ENCODE measurements at places on chromosomes 16 and 17.

DNA sequence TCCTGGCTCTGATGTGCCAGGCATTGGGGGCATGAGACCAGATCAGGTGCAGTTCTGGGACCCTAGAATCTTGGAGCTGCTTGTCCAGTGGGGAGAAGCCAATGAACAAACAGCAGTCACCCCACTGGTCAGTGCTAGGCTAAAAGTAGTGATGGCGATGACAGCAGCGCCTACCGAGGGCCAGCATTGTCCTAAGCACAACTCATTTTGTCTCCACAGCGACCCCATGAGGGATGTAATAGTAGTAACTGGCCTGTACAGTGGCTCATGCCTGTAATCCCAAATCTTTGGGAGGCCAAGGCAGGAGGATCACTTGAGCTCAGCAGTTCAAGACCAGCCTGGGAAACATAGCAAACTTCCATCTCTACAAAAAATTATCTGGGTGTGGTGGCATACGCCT lies 6.2 kb downstream of the SMCR8 start:
- no peak overlapping the region for H3K4me3 ChIP-seq
- no peaks in the 10 kb centered on the region for H3K27me3 ChIP-seq
- DNase-seq: no peak
- H3K36me3 ChIP-seq: peaks cover 64% of the 10 kb centered on the region
- H3K27ac ChIP-seq: no peak overlapping the region

DNA sequence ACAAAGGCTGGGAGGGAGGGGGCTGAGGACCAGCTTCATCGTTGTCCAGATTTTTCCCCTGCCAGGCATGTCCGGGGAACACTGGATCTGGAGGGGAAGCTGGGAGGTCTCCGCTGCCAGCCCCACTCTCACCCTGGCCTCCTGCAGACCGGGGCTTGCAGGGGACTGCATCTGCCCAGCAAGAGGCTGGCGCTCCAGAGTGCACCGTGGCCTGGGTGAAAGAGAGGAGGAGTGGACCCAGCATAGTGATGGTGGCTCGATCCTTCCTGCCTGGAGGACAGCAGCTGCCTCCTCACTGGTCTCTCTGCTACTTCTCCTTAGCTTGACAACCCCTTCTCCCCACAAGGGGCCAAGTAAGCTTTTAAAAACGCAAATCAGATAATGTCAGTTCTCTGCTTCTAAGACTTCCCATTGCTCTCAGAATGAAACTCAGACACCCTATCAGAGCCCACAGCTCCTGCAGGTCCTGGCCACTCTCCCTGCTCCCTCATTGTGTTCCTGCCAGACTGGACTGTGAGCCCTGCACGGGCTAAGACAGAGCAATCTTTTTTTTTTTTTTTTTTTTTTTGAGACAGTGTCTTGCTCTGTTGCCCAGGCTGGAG lies 15.0 kb downstream of the CPNE2 start:
- no peak overlapping the region for H3K4me3 ChIP-seq
- peaks cover 5% of the 10 kb centered on the region for H3K36me3 ChIP-seq
- H3K4me1 ChIP-seq: peaks cover 17% of the 10 kb centered on the region

GRCh38 chr17:74579900-74580299 lies 12.2 kb downstream of the CD300LD start:
- no peak overlapping the region for H3K4me3 ChIP-seq
- peaks cover 5% of the 10 kb centered on the region for H3K4me1 ChIP-seq

DNA sequence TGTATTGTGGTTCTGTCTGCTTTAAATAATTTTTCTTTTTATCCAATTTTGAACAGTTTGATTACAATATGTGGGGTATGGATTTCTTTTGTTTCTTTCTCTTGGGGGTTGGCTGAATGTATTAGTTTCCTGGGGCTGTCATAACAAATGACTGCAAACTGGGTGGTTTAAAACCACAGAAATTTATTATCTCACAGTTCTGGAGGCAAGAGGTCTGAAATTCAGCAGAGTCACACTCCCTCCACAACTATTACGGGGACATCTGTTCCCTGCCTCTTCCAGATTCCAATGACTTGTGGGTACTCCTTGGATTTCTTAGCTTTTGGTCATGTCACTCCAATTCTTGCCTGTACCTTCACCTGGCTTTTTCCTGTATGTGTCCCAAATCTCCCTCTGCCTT lies 23.7 kb downstream of the COX11 start:
- no peak overlapping the region for H3K27ac ChIP-seq
- H3K36me3 ChIP-seq: peaks cover 70% of the 10 kb centered on the region
- peaks cover 14% of the 10 kb centered on the region for H3K4me1 ChIP-seq
- H3K4me3 ChIP-seq: no peak overlapping the region
- no peak for DNase-seq
- H3K27me3 ChIP-seq: no peaks in the 10 kb centered on the region

- H3K36me3 ChIP-seq: no peaks in the 10 kb centered on the region
- H3K27ac ChIP-seq: peak overlapping the region; percentile 69
- H3K27me3 ChIP-seq: no peaks in the 10 kb centered on the region
- H3K4me1 ChIP-seq: peaks cover 15% of the 10 kb centered on the region
- peak; percentile 92 for DNase-seq
Observed at GRCh38 chr17:65785109-65785508, 223.7 kb upstream of the AXIN2 start.

- H3K4me3 ChIP-seq: no peak overlapping the region
- H3K27me3 ChIP-seq: no peaks in the 10 kb centered on the region
- H3K4me1 ChIP-seq: no peaks in the 10 kb centered on the region
- no peaks in the 10 kb centered on the region for H3K36me3 ChIP-seq
Observed at GRCh38 chr16:88888461-88889387, 22.3 kb upstream of the PABPN1L start.

DNA sequence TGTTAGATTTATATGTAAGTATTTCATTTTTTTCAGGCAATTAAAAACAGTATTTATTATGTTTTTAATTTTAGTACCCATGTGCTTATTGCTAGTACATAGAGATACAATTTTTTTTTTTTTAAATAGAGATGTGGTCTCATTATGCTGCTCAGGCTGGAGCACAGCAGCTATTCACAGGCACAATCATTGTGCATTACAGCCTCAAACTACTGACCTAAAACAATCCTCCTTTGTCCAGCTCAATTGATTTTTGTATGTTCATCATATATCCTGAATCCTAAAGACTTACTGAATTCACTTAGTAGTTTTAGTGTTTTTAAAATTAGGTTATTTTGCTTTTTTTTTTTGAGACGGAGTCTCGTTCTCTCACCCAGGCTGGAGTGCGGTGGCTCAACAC lies 26.3 kb downstream of the SPECC1 start:
- H3K27ac ChIP-seq: no peak overlapping the region
- peaks cover 13% of the 10 kb centered on the region for H3K27me3 ChIP-seq
- no peaks in the 10 kb centered on the region for H3K4me1 ChIP-seq
- no peak overlapping the region for H3K4me3 ChIP-seq

DNA sequence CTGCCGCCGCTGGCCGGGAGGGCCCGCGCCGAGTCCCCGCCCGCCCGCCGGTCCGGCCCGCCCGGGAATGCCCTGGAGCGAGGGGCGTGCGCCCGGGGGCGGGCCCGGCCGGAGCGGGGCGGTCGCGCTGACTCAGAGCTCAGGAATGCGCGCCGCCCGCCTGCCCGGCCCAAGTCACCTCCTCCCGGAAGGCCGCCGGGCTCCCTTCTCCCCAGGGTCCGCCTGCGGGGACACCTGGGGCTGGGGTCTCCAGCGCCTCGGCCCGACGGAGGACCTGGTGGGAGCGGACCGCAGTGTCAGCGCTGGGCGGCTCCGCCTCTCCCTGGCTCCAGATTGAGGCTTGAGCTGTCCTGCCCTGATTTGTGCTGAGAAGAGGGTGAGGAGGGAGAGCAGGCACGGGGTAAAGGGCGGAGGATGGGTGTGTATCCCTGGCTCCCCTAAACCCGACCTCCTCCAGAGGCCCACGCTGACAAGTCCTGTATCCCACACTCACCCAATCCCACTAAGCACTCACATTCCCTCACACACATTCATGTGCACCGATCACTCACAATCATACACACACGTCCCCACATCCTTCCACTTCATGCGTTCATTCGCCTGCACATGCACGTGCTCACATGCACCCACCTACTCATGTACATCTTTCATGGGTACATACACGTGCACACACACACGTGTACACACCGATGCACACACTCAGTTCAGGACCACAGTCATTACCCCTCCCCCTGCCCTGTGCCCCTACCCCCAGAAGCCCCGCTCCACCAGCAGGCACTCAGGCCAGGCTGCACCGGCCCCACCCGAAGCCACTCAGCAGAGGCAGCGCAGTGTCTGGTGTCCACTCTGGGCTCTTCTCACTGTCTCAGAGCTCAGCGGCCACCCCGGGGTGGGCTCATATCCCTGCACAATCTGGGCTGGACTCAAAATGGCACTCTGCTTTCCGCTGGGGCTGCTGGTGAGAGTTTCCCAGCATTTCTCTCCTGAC lies at the start of gene RHBDF1:
TSS of gene RHBDF1 (minus strand) at position 71 of the 988 bp plus-strand sequence. CDS start 7,616 bp downstream, outside the sequence.
- H3K4me3 ChIP-seq: peak within 1 kb of the TSS; percentile 71
- H3K4me1 ChIP-seq: peaks cover 24% of the 10 kb centered on the region
- H3K27ac ChIP-seq: peak within 1 kb of the TSS; percentile 62
- H3K27me3 ChIP-seq: no peaks in the 10 kb centered on the region
- peak; percentile 42 for DNase-seq

DNA sequence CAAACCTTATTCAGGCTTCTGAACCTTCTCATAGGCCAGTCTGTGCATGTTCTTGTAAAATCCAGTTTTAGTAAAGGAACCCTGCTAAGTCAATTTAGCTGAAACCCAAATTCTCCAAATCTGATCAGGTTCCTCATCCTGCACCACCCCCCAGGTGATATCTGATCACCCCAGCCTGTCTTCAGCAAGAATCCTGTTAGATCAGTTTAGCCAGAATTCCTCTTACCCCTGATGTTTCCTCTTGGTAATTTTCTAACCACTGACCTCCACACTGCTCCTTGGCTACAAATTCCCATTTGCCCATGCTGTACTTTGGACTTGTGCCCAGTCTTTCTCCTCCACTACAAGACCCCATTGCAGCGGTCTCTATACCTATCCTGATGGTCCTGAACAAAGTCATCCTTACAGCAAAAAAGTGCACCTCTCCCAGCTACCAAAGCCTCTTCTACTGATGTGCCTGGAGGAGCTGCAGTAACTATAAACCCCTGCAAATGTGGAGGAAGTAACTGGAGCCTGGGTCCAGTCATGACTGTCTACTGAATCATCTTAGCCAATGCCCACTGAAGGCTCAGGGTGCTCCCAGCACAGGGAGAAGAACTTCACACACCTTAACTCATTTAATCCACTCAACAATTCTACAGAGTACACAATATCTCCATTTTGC lies 23.8 kb downstream of the TEX14 start:
- H3K4me3 ChIP-seq: no peak overlapping the region
- peaks cover 7% of the 10 kb centered on the region for H3K27me3 ChIP-seq
- H3K36me3 ChIP-seq: no peaks in the 10 kb centered on the region
- peak; percentile 14 for DNase-seq

DNA sequence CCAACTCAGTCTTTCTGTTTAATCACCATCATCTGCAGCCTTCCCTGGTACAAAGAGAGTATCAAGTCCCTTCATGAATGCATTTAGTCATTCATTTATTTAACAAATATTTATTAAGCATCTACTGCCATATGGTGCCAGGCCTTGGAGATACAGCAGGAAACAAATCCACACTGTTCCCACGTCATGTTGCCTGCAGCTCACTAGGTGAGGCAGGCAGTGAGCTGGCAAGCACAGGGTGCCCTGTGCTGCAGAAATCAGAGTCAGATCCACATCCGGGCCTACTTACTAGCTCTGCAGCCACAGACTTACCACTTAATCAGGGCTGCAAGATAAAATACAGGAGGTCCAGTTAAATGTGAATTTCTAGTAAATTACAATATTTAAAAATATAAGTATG lies 38.5 kb upstream of the CES5A start:
- H3K27me3 ChIP-seq: peaks cover 31% of the 10 kb centered on the region
- DNase-seq: no peak
- no peaks in the 10 kb centered on the region for H3K4me1 ChIP-seq
- H3K4me3 ChIP-seq: no peak overlapping the region

GRCh38 chr17:6453279-6454024 lies 9.2 kb downstream of the PIMREG start:
- no peak overlapping the region for H3K4me3 ChIP-seq
- no peak for DNase-seq
- H3K36me3 ChIP-seq: peaks cover 15% of the 10 kb centered on the region
- H3K27me3 ChIP-seq: no peaks in the 10 kb centered on the region

DNA sequence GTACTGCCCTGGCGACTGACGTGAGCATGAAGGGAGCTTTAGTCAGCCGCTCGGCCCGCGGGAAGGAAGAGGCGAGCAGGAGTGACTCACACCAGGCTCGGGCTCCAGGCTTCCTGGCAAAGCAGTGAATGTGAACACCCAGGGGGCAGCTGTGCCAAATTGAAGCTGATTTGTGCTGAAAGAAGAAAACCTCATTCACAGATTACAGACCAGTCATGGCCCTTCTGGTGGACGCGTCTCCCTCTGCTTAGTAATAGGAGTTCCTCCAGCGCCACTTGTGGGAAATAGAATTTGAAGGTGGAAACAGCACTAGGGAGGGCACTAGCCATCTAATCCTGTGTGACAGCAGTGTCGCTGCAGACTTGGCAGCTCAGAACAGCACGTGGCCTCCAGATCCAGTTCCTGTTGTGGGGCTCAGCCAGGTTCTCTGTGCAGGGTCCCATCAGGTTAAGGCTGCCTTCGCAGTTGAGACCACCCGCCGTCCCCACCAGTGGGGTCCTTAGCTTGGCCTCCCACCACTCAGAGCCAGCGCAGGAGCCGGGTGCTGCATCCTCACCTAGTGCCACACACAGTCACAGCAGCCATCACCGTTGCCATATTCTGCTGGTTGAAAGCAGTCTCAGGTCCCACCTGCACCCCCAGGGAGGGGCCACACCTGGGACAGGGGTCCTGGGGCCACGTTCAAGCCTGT lies 164.5 kb upstream of the CHMP6 start:
- H3K27ac ChIP-seq: peak overlapping the region; percentile 87
- H3K36me3 ChIP-seq: peaks cover 14% of the 10 kb centered on the region

GRCh38 chr16:25109643-25110042 lies 1.9 kb upstream of the LCMT1 start:
- H3K4me1 ChIP-seq: peaks cover 33% of the 10 kb centered on the region
- H3K27ac ChIP-seq: peak overlapping the region; percentile 63
- DNase-seq: peak; percentile 93

- H3K4me3 ChIP-seq: no peak overlapping the region
- no peaks in the 10 kb centered on the region for H3K27me3 ChIP-seq
- H3K27ac ChIP-seq: no peak overlapping the region
- H3K4me1 ChIP-seq: no peaks in the 10 kb centered on the region
Observed at GRCh38 chr16:912684-913613, 57.8 kb downstream of the LMF1 start.

DNA sequence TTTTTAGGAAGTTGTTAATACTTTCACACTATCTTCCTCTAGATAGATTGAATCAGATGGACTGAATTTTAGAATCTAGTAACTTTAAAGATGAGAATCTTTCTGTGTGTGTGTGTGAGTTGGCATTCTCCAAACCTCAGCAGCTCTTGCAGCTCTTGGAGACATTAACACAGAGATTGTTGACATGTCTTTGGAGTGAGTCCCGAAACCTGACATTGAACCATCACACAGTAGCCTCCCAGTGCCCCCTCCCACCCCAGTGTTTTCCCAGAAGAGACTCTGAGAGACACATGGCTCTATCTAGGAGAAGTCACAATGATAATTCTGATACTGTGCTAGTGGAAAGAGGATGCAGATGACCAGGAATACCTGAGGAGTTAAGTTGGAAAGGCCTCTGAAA lies 103.9 kb downstream of the CNTNAP4 start:
- DNase-seq: no peak
- no peak overlapping the region for H3K27ac ChIP-seq
- H3K4me3 ChIP-seq: no peak overlapping the region
- no peaks in the 10 kb centered on the region for H3K4me1 ChIP-seq
- no peaks in the 10 kb centered on the region for H3K36me3 ChIP-seq
